ENCODE measurements at places on chromosomes 3 and 15.

DNA sequence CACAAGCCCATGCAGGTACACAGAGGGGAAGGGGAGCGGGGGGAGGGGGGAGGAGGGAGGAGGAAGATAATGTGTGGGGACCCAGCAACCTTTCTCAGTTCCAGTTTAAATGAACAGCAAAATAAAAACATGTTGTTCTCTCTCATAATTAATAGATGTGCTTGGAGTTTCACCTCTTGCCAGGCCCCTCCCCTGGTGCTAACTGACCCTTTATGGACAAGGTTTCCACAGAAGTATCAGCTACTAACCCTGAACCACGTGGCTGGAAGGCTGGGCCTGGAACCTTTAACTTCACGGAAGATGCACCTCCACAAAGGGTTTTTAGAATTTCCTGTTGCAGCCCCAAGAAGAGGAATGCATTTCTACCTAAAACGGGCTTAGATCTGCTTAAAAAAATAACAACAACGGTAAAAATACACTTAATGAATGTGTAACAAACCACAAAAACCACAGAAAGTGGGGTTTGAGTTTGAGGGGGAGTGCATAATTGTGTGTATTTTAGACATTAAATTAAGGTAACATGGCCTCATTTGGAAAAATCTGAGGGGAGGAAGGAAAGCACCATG lies 14.8 kb upstream of the SMAD3 start:
- peaks cover 7% of the 10 kb centered on the region for H3K4me1 ChIP-seq
- H3K4me3 ChIP-seq, result no peak overlapping the region
- no peaks in the 10 kb centered on the region for H3K36me3 ChIP-seq
- no peak for DNase-seq

DNA sequence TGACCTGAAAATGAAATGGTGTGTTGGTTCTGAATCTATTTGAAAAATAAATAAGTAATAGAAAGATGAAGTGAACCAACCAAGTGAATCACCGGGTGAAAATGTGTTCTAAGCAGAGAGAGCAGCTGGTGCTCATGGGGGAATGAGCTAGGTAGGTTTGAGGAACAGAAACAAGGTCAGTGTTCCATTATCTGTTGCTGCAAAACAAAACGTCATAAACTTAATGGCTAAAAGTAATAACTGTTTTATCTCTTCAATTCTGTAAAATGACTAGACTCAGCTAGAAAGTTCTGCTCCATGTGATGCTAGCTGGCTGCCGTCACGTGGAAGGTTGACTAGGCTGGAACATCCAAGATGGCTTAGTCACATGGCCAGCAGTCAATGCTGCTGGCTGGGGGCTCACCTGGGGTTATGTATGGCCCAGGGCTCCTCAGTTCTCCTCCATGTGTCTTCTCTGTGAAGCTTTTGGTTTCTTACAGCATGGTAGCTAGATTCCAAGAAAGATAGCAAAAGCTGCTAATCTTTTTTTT lies 13.3 kb upstream of the SH3BP5 start:
- no peak overlapping the region for H3K27ac ChIP-seq
- no peaks in the 10 kb centered on the region for H3K36me3 ChIP-seq
- no peak overlapping the region for H3K4me3 ChIP-seq
- DNase-seq, result no peak
- H3K4me1 ChIP-seq, result no peaks in the 10 kb centered on the region

- peaks cover 5% of the 10 kb centered on the region for H3K36me3 ChIP-seq
- H3K4me3 ChIP-seq, result no peak overlapping the region
- no peak for DNase-seq
- H3K27me3 ChIP-seq, result no peaks in the 10 kb centered on the region
- H3K27ac ChIP-seq, result no peak overlapping the region
These were observed 4.8 kb downstream of the TKT start for GRCh38 chr3:53250881-53251605.

GRCh38 chr15:59296181-59296617 lies 76.5 kb downstream of the MYO1E start:
- H3K27me3 ChIP-seq, result no peaks in the 10 kb centered on the region
- H3K4me3 ChIP-seq, result no peak overlapping the region
- peaks cover 17% of the 10 kb centered on the region for H3K4me1 ChIP-seq
- H3K36me3 ChIP-seq, result no peaks in the 10 kb centered on the region

DNA sequence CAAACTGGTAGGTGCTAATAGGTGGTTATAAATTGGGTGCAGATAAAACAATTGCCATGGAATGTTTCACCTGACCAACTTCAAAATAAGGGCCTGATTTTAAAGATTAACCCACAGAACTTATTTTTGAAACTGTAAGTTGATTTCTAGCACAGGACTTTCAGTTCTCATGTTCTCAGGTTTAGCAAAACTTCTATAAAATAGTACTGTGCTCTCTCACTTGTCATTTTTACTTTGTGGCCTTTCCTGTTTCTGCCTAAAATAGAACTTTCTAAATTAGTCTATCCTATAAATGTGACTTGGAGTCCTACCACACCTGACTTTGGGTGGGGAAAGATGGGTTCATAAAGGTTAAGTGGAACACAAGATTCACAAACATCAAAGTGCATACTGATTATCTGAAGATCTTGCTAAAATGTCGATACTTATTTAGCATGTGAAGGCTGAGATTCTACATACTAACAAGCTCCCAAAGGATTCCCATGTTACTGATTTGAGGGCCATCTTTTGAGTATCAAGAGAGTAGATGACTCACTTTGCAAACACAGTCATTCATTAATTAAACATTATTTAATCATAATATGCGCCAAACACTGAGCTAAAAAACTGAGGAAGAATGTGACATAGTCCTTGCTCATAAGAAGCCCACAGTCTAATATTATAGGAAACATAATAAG lies 38.6 kb downstream of the BTLA start:
- H3K27ac ChIP-seq, result no peak overlapping the region
- no peaks in the 10 kb centered on the region for H3K27me3 ChIP-seq
- H3K4me1 ChIP-seq, result no peaks in the 10 kb centered on the region
- no peaks in the 10 kb centered on the region for H3K36me3 ChIP-seq
